Head of caudate nucleus (tissue), 42 donors: ENCODE measurements at places on chromosomes 2 and 18.
A peak's percentile ranks its signal among the peaks of the same experiment; 100 is the strongest.

- no peak for DNase-seq
These were observed 77.1 kb upstream of the SLC39A10 start for GRCh38 chr2:195579776-195580555.

- DNase-seq: no peak
These were observed 73.8 kb downstream of the SPTBN1 start for GRCh38 chr2:54529935-54530334.

GRCh38 chr18:23968638-23969604 is 45.6 kb upstream of the TTC39C start:
- DNase-seq: no peak

DNA sequence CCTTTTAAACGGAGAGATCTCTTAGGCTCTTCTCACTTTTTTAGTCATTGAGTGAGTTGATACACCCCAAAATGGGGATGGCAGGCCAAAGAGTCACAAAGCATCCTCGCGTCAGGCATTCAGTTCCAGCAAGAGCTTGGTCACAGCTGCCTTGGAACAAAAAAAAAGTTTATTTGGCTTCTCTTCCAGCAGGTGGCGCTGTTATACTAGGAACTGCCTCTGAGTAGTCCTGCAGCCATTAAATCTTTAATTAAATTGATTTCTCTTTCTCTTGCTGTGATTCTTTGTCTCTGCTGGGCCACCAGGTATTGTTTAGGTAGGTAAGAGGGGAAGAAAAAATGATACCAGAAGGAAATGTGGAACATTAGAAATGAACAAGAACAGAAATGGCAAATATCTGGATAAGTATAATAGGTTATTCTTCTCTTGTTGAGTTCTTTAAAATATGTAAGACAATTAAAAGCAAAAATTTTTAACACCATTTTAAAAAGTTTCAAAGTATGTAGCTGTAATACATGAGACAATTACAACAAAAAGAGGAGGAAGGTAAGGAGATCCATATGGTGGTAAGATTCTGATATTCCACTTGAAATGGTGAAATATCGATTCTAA is 175.1 kb downstream of the GALNT1 start:
- DNase-seq: peak; percentile 87

- no peak for DNase-seq
These were observed 52.4 kb upstream of the STAT1 start for GRCh38 chr2:191066197-191066918.

GRCh38 chr2:67671464-67672450 is 274.6 kb downstream of the ETAA1 start:
- no peak for DNase-seq

DNA sequence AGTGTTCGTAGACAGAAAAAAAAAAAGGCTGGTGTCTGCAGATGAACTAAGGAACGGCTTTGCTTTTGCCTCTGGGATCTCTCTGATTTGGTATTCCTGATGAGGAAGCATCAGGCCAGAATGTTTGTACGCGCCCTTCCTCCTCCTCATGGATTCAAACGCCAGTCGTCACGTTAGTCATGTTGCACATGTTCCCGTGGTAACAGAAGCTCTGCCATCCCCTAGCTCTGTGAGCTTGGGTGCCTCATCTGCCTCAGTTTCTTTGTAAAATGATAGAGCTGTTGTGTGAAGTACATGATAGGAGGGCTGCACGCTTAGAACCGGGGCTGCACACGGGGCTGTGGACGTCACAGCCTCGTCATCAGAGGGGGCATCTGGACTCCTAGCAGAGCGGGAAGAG is 47.0 kb downstream of the TSHZ1 start:
- no peak for DNase-seq

GRCh38 chr2:3670941-3671340 is 12.9 kb downstream of the ALLC start:
- DNase-seq: no peak

- peak; percentile 63 for DNase-seq
These were observed 17.1 kb upstream of the ZNF532 start for GRCh38 chr18:58847383-58848071.

DNA sequence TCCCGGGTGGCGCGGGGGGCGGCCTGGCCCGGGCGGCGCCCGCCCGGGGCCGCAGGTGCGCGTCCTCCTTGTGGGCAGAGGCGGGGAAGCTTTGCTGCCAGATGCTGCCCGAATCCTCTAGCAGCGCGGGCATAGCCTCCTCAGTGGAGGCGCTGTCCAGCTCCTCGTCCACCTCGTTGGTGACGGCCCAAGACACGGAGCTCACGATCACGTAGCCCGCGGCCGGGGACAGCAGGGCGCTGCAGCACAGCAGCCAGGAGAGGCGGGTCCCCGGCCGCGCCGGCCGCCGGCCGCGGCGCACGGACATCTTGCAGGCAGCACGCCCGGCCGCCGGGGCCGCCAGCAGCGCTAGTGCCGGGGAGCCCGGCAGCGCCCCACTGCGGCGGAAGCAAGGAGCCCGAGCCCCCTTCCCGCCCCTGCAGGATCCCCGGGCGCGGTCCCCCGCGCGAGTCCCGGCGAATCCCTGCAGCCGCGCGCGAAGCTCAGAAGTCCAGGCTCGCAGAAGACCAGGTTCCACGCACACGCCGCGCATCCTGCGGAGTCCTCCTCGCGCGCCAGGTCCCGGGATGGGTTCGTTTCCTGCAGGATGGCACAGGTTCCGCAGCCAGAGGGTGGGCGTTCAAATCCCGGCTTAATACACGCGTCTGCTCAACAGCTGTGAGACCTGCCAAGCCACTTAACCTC is at the start of gene CREG2:
Gene CREG2 (minus strand): TSS at position 353 of the 684 bp plus-strand sequence. CDS start 46 bp downstream, at position 307.
- peak; percentile 83 for DNase-seq

GRCh38 chr2:237290261-237290660 is 123.7 kb downstream of the COL6A3 start:
- DNase-seq: no peak

- no peak for DNase-seq
These were observed 696.7 kb upstream of the SOX11 start for GRCh38 chr2:4995466-4995865.

GRCh38 chr2:80070587-80070986 is 234.0 kb downstream of the LRRTM1 start:
- no peak for DNase-seq

GRCh38 chr2:18959200-18959599 is 369.8 kb upstream of the NT5C1B start:
- no peak for DNase-seq

- no peak for DNase-seq
These were observed 320.5 kb downstream of the FSIP2 start for GRCh38 chr2:186059096-186059495.

DNA sequence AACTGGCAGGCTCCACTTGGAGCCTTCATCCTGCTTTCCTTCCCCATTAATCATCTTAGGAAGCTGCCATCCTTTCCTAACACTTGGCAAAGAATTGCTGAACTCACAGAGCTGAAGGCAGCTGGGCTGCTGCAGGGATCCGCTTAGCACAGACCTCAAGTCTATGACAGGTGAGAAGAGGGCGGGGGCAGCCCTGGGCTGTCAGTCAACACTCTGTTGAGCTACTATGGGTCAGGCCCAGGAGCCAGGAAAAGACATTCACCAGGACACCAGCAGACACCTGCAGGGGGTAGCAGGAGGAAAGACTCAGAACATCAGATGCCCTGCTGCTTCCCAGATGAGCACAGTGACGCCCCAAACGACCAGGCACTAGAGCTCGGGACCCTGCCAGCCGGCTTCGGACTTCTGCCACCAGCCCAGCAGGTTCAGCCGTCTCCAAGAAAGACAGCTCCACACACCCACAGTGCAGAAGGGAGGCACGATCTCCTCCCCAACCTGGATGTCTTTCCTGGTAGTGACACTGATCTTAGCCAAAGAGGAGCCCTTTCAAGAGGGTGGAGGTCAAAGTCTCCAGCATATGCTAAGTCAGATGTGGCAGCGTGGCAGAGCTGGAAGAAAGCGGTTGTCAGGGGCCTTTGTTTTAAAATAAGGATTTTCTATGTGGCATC is 55.2 kb downstream of the SNORC start:
- DNase-seq: peak; percentile 72

DNA sequence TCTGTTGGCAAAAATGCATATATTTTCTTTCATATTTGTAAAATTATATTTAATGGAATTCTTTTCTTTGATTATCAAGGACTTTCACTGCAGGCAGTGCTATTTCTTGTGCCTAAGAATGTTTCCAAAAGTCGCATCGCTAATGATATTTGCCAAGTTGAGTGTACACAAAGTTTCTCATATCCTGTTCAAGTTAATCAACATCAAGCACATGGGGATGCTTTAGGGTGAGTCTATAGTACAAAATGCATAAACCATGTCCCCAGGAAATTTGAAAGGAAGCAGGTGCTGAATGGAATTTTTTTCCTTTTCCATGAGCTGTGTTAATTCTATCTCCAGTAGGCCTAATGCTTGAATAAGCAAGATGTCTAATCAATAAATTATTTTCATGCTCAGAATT is 129.7 kb downstream of the GALNT1 start:
- DNase-seq: no peak

GRCh38 chr2:171952748-171953147 is 30.5 kb downstream of the HAT1 start:
- DNase-seq: no peak

GRCh38 chr2:85590950-85591349 is 4.6 kb upstream of the RNF181 start:
- DNase-seq: no peak

DNA sequence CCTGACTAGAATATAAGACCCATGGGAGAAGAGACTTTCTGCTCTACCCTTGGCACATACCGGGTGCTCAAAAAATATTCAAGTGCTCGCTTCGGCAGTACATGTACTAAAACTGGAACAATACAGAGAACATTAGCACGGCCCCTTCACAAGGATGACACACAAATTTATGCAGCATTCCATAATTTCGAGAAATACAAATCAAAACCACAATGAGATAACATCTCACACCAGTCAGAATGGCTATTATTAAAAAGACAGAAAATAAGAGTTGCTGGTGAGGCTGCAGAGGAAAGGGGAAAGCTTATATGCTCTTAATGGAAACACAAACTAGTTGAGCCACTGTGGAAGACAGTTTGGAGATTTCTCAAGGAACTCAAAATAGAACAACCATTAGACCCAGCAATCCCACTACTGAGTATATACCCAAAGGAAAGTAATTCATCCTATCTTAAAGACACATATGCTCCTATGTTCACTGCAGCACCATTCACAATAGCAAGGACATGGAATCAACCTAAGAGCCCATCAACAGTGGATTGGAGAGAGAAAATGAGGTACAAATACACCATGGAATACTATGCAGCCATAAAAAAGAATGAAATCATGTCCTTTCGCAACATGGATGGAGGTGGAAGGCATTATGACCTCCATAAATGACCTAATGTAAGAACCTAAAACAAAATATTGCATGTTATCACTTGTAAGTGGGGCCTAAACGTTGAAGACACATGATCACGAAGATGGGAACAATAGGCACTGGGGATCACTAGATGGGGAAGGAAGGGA is 71.6 kb upstream of the CYP1B1 start:
- DNase-seq: no peak

DNA sequence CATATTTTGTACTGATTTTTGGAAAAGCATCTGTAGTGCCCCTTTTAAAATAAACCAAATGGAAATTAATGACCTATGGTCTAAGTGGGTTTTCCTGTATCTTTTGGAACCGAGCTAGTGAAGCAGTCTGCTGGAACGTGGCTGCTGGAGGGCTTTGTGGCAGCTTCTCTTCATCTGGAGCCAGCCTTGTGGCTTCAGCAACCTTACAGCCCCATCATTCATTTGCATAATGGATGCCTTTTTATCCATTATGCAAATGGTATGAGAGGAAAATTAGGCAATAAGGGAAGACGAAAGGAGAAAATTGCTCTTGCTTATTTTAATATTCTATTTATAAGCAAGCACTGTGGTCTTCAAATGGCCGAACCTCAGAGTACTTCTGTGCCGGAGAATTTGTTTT is 421.0 kb downstream of the PARD3B start:
- no peak for DNase-seq

GRCh38 chr2:138867341-138867740 is 87.2 kb upstream of the NXPH2 start:
- no peak for DNase-seq

- DNase-seq: peak; percentile 33
These were observed 97.8 kb downstream of the B3GNT2 start for GRCh38 chr2:62293490-62294271.

- DNase-seq: no peak
These were observed 105.1 kb downstream of the MSH2 start for GRCh38 chr2:47508080-47508479.

- no peak for DNase-seq
These were observed 29.0 kb upstream of the PLA2R1 start for GRCh38 chr2:160091381-160091780.

- DNase-seq: no peak
These were observed 42.2 kb upstream of the RTN4 start for GRCh38 chr2:55092439-55092838.

GRCh38 chr2:205056151-205056561 is 510.9 kb downstream of the PARD3B start:
- no peak for DNase-seq

DNA sequence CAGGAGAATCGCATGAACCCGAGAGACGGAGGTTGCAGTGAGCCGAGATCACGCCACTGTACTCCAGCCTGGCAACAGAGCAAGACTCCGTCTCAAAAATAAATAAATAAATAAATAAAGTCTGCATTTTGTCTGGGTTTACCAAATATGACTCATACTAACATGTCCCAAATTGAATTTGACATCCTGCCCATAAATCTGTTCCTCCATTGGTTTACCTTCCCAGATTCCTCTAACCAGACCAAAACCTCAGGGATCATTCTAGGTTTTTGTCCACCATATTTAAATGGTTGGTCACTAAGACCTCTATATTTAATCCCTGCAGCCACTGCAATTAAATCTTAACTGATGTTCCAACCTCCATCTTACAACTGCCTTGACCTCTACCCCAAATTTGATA is 150.9 kb downstream of the ATAD2B start:
- DNase-seq: no peak

- DNase-seq: no peak
These were observed 544.4 kb downstream of the DCDC2C start for GRCh38 chr2:4247791-4248190.

- no peak for DNase-seq
These were observed 581.6 kb downstream of the LRRTM4 start for GRCh38 chr2:76940559-76940958.

GRCh38 chr2:100242476-100242875 is 79.8 kb downstream of the LONRF2 start:
- DNase-seq: no peak

DNA sequence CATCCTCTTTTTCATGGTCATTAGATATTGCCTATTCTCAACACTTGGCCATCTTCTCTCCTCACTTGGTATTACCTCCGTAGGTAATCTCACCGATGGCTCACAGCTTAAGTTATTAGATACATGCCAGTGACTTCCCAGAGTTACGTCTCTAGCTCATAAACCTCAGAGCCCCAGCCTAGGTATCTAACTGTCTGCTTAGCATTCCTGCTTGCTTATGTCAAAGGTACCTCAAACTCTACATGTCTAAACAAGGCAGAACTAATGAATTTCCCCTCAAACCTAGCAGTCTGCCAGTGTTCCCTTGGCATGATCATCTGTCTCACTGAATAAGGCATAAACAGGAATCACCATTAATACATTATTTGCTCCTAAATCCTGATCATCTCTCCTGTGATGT is 27.7 kb upstream of the ZNF638 start:
- no peak for DNase-seq

- DNase-seq: peak; percentile 16
These were observed 62.1 kb downstream of the LBH start for GRCh38 chr2:30293303-30293921.

GRCh38 chr2:147884830-147885229 is 40.0 kb downstream of the ACVR2A start:
- no peak for DNase-seq
